ENCODE measurements at places on chromosomes 2 and 18. TPM values are rescaled to one million over a fixed set of nuclear protein-coding genes. Genes with fewer than 3 reads are reported as not detected.

The FAM110C gene
- 0.30 TPM for total RNA-seq

The SLC19A3 gene
- not detected for total RNA-seq

The RNU2-63P gene
- 13.6 TPM for total RNA-seq

The BOD1L2 gene
- total RNA-seq = not detected

The ITGA4 gene
- total RNA-seq = 207 TPM

The ETAA1 gene
- total RNA-seq = 11.8 TPM

The PLCD4 gene
- 0.38 TPM for total RNA-seq

The RBM45 gene
- total RNA-seq = 17.5 TPM

The DQX1 gene
- 0.26 TPM for total RNA-seq

The SPATA3 gene
- total RNA-seq = not detected

The BOLL gene
- total RNA-seq = not detected

The CAVIN2 gene
- not detected for total RNA-seq

The TLK1 gene
- 84.2 TPM for total RNA-seq

The SLC9A2 gene
- not detected for total RNA-seq

The ADD2 gene
- total RNA-seq = 18.6 TPM

The HOXD4 gene
- total RNA-seq = not detected

The THSD7B gene
- not detected for total RNA-seq

All from activated naive CD4-positive, alpha-beta T cell treated with anti-CD3 and anti-CD28 coated beads, Interleukin-2, amount 10 ng/mL, durations not matched to agents 5 hours and 36 hours (primary cell).